Glomerular endothelial cell (primary cell): ENCODE measurements at places on chromosomes 13 and 19. TPM values are rescaled to one million over a fixed set of nuclear protein-coding genes. Genes with fewer than 3 reads are reported as not detected.

GRCh38 chr13:95160112-95160906, 140.9 kb downstream of the ABCC4 start:
- DNase-seq, result no peak

DNA sequence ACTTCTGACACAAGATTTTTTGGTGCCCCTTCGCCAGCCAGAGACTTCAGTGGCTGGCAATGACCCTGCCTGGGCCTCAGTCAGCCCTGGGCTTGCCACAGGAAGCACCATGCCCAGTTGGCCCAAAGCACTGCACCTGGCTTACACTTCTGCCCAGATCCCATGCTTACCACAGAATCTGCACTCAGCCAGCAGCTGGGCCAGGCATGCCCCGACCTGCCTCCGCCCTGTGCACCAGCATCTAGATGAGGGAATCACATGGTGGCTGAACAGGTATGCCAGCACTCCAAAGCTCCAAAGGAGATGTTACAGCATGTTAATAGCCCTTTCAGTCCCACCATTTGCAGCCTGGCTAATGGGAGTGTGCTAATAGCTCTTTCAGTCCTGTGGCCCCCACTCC, 690.9 kb downstream of the SLITRK6 start:
- no peak for DNase-seq

The CBY2 gene
- not detected in 2 replicates for total RNA-seq

The MED4 gene
- total RNA-seq, result 22.9 and 26.3 TPM in 2 replicates

The OLFM4 gene
- total RNA-seq, result not detected in 2 replicates

DNA sequence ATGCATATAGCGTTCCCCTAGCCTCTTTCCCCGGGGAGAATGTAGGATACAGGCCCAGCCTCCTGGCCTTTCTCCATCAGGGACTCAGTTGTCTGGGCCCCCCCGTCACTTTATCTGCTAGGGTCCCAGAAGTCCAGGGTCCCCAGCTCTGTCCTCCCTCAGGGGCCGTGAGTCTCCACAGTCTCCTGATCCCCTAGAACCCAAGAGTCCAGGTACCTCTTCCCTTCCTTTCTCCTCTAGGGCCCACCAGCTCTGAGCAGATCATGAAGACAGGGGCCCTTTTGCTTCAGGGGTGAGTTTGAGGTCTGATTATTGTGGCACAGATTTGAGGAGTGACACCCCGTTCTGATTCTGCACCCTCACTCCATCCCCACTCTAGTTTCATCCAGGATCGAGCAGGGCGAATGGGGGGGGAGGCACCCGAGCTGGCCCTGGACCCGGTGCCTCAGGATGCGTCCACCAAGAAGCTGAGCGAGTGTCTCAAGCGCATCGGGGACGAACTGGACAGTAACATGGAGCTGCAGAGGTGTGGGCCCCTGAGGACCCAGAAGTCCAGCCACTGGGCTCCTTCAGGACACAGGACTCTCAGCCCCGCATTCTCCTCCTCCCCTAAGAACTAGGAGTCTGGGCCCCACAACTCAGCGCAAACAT, 758 bp downstream of the BAX start:
- DNase-seq, result no peak

The NAT14 gene
- total RNA-seq, result 26.4 and 42.5 TPM in 2 replicates

- no peak for DNase-seq
Measured at GRCh38 chr19:35008891-35009341, 8.8 kb downstream of the GRAMD1A start.

- DNase-seq, result no peak
Measured at GRCh38 chr19:339262-339887, 5.2 kb downstream of the MIER2 start.

The KLF1 gene
- total RNA-seq, result not detected in 2 replicates

The ACER1 gene
- total RNA-seq, result not detected in 2 replicates

DNA sequence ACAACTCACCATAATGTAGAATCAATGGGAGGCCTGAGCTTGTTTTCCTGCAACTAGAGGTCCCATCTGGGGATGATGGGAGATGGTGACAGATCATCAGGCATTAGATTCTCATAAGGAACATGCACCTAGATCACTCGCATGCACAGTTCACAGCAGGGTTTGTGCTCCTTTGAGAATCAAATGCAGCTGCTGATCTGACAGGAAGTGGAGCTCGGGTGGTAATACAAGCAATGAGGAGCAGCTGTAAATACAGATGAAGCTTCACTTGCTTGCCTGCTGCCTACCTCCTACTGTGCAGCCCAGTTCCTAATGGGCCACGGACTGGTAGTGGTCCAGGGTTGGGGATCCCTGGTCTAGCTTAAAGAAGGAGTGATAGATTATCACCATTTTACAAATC, 33.0 kb downstream of the KPNA3 start:
- no peak for DNase-seq

GRCh38 chr19:5534787-5535586, 32.8 kb downstream of the TINCR start:
- no peak for DNase-seq

DNA sequence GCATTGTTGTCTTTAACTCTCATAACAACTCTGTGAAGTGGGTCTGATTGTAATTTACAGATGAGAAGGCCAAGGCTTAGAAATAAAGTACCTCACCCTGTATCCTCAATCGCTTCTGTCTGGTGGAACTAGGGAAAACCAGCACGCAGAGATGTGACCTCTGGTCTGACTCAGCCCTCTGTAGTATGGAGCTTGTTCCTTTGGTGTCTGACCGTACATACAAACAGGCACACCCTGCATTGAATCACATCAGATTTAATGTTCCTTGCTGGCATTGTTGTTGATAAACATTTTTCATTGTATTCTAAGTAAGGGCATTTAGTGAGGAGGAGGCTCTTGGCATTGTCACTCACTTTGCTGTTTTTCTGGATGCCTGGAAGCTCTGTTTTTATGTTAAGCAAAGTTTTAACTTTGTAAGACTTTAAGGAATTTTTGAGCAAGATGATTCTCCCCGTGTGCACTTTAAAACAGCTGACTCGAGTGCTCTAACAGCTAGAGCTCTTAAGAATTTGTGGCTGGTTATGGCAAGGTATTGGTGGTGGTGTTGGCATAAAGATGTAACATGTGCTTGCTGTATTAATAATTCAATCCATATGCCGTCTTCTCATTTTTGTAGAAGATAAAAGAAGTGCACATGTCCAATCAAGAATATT, 89.0 kb upstream of the SPATA13 start:
- no peak for DNase-seq

- no peak for DNase-seq
Measured at GRCh38 chr19:13838435-13839129, 38.4 kb upstream of the NANOS3 start.

- DNase-seq, result no peak
Measured at GRCh38 chr13:50450279-50450678, 393.2 kb downstream of the DLEU7 start.

- no peak for DNase-seq
Measured at GRCh38 chr19:40266119-40266518, 19.0 kb downstream of the AKT2 start.

DNA sequence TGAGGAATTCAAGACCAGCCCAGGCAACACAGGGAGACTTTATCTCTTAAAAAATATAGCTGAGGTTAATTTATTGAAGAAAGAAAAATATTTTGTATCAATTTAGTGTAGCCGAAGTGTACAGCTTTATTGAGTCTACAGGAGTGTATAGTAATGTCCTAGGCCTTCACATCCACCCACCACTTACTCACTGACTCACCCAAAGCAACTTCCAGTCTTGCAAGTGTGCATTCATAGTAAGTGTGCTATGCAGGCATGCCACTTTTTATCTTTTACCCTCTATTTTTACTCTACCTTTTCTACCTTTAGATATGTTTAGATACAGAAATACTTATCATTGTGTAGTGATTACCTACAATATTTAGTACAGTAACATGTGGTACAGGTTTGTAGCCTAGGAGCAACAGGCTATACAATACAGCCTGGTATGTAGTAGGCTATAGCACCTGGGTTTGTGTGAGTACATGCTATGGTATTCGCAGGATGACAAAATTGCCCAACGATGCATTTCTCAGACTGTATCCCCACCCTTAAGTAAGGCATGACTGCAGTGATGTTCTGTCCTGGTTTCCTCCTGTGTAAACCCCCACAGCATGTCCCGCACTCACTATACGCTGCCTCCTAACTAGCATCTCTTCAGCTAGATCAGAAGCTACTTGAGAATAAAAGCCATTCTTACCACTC, 15.3 kb upstream of the ATP12A start:
- no peak for DNase-seq

DNA sequence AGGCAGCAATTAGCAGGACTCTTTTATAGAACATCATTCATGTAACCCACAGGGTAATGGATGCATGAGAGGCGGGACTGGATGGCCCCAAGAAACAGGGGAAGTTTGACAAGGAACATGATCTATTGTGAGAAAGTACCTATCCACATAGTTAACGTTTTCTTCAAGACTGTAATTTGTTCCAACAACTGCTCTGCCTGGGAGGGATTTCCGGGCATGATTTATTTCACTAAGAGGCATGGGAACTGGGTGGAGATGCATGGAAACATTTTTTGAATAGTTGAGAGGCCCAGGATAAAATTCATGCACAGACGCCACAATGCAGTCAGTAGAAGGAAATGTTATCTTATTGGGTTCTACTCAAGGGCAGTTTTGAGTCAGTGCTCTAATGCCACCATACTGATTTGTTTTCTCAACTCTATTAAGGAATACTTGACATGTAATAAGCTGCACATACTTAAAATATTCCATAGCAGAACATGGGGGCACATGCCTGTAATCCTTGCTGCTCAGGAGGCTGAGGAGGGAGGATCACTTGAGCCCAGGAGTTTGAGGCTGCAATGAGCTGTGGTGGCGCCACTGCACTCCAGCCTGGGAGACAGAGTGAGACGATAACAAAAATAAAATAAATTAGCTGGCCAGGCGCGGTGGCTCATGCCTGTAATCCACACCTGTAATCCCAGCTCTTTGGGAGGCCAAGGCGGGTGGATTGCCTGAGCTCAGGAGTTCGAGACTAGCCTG, 9.9 kb upstream of the ATG4D start:
- no peak for DNase-seq

The LGALS7 gene
- not detected in 2 replicates for total RNA-seq

DNA sequence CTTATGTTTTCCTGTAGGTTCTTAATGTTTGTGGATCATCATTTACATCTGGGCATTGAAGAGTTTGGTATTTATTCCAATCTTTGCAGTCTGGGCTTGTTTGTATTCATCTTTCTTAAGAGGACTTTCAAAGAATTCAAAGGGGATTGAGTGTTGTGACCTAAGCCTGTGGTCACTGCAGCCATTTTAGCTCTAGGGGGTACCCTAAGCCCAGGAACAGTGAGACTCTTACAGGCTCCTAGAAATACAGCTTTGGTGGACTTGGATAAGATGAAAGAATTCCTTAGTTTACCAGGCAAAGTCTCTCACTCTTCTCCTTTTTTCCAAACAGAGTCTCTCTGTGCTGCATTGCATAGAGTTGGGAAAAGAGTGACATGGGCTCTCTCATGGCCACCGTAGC, 2539.0 kb upstream of the PCDH20 start:
- DNase-seq, result no peak

GRCh38 chr19:41352609-41353465, 885 bp downstream of the TGFB1 start:
- no peak for DNase-seq

DNA sequence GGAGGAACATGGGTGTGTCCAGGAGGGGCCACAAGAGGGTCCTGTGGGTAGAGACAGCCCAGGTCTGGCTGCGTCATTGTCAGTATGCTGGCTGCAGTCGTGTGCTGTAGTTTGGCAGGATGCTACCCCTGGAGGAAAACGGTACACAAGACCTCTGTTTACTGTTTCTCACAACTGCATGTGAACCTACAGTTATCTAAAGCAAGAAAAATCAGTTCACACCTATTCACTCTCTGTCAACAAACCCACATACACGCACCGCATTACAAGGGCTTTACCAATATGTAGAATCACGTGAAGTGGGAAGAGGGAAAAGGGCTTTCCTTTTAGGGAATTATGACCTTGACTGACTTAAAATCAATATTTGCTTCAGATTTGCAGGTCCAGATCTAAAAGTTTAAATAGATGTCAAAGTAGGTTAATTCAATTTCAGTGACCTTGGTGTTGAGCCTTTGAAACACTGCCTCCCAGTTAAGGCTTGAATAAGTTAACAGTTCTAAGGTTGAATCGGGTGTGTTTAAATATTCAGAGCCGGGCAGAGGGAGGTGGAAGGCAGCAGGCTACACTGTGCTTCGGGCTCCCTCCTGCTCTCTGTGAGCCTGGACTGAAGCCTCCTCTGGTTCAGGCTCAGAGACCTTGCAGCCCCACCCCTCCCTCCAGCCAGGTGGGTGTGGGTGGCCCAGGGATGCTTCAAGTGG, 17.2 kb upstream of the MCF2L start:
- no peak for DNase-seq

GRCh38 chr13:111323950-111324651, 3.7 kb downstream of the TEX29 start:
- DNase-seq, result no peak

DNA sequence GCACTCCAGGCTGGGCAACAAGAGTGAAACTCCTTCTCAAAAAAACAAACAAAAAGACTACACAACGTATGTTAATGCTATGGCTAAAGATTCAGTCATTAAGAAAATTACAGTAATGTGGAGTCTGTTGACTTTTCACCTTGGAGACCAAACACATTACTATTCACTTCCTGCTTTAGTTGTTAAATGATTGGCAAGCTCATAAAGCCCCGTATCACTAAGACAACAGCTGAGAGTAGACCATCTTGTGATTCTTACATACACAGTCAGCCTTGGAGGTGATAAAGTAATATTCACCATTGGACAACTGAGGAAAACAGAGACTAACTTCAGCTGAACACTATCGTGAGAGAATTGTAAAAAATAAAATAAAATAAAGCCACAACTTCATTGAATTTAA, 86.5 kb downstream of the KCTD12 start:
- DNase-seq, result no peak

- DNase-seq, result no peak
Measured at GRCh38 chr19:16022681-16023080, 53.6 kb upstream of the TPM4 start.

- no peak for DNase-seq
Measured at GRCh38 chr13:21232196-21232595, 55.7 kb downstream of the MRPL57 start.

DNA sequence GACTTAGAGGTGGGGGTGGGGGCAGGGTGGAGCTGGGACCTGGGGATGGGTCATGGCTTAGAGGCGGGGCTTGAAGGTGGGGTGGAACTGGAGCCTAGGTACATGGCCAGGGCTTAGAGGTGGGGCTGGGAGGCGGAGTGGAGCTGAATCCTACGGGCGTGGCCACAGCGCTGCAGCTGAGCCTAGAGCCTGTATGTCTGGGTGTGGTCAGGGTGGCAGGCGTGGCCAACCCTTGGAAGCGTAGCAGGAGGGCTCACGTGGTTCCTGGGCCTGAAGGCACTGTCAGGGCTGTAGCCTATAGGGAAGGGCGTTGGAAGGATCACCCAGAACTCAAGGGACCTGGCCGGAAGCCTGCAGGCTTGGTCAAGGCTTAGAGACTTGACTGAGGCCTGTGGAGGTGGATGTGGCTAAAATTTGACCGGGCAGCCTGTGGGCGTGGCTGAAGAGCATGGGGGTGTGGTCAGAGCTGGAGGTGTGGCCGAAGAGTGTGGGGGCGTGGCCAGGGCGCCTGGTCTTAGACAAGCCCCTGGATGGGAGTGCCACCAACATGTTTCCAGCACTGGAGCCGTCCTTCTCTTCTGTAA, 24.3 kb downstream of the COLGALT1 start:
- DNase-seq, result no peak

The GJB6 gene
- not detected in 2 replicates for total RNA-seq

- DNase-seq, result no peak
Measured at GRCh38 chr19:48982280-48982679, 10.8 kb downstream of the GYS1 start.

The LAIR2 gene
- not detected in 2 replicates for total RNA-seq
